Stimulated activated CD8-positive, alpha-beta memory T cell treated with anti-CD3 and anti-CD28 coated beads, Interleukin-2, amount 100 ng/mL, for 48 hours (primary cell): ENCODE measurements at places on chromosomes 4 and X.

- DNase-seq: no peak
These were observed 54.1 kb upstream of the IBSP start for GRCh38 chr4:87745064-87745807.

DNA sequence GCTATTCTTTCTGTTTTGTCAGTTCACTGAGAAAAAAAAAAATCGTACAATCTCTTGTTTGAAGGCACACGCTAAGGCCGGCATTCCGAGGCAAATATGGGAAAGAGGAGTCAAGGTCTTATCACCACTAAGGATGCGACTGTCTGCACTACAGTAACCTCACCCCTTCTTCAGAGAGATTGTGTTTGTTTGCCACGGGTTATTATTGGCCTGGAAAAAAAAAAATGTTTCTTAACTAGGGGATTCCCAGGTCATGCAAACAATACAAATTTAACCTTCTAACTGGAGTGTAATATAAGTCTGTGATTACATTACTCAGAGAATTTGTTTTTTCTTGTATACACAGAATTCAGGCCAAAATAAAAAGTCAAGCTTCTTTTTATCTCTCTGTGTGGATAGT is 168.3 kb downstream of the TMA16 start:
- no peak for DNase-seq

GRCh38 chr4:86019906-86020305 is 339.9 kb downstream of the MAPK10 start:
- no peak for DNase-seq

GRCh38 chr4:122508083-122508482 is 51.6 kb upstream of the IL2 start:
- DNase-seq: no peak

- DNase-seq: no peak
These were observed 255.4 kb downstream of the SPANXN1 start for GRCh38 chrX:145502670-145503069.

DNA sequence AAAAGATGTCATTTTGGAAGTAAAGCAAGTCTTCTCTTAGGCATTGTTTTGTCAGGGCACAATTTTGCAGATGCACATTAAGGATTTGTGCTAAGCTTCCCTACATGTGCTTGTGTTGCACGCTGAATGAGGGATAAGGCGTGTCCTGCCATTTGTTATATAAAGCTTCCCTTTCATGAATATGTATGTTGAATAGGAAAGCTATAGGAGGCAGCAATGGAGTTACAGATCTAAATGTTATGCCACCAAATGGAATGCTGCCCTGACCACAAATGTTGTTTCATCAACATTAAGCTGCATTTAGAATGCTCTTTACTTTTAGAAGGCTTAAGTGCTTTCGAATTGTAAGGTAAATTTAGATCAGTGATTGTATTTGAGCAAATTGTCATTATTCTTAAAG is 20.9 kb downstream of the SGMS2 start:
- DNase-seq: no peak

DNA sequence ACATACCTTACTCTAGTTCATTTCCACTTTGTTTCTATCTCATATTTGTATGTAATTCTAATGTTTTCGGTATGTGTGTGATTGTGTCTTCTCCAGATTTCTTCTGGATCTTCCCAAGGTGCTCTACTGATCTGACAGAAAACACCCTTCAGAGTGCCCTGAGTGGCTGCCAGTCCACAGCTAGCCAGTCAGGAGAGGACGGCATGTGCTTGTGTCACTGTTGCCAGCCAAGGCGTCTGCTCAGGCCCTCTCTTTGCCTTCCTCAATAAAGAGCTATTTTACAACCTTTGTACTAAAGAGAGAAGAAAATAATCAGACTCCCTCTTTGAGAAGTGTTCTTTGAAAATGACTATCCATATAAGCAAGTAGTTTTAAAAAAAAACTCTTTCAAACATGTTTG is 29.0 kb downstream of the CD99L2 start:
- no peak for DNase-seq

- DNase-seq: no peak
These were observed 3.9 kb downstream of the RIPPLY1 start for GRCh38 chrX:106899276-106899675.

GRCh38 chrX:22399437-22400192 is 126.9 kb downstream of the CBLL2 start:
- DNase-seq: no peak

DNA sequence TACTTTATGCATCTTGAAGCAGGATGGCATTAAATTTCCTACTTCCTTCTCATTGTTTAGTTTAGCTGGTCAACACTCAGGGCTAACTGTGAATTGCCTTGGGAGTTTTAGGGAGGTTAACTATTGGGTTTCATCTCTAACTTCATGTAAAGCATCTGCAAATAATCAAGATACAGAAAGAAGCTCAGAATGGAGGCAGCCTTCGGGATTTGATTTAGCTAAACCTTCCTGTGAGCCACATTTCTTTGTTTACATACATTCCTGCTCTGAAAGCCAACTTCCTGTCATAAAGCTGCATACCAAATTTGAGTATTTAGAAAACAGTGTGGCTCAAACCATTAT is 131.7 kb upstream of the PCDH18 start:
- DNase-seq: no peak

GRCh38 chr4:3302173-3302785 is 9.5 kb downstream of the RGS12 start:
- DNase-seq: peak; percentile 74

GRCh38 chr4:174538123-174538875 is 16.0 kb upstream of the HPGD start:
- DNase-seq: no peak

DNA sequence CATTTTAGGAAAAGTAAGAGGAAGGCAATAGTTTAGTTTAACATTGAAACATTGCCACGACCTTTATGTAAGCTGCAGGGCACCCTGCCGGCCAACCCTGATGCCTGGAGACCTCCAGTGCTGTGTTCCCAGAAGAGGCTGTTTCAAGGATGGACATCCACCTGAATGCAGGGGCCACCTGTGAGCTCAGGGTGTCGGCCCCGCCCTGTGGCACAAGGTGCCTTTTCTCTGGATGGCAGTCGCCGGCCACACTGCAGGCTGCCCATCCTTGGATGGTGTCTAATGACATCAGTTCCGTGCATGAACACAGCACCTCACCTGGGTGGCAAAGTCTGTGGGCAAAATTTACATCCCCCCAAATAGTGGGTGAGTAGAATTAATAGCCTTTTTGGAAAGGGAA is 180.0 kb downstream of the AFAP1 start:
- no peak for DNase-seq

DNA sequence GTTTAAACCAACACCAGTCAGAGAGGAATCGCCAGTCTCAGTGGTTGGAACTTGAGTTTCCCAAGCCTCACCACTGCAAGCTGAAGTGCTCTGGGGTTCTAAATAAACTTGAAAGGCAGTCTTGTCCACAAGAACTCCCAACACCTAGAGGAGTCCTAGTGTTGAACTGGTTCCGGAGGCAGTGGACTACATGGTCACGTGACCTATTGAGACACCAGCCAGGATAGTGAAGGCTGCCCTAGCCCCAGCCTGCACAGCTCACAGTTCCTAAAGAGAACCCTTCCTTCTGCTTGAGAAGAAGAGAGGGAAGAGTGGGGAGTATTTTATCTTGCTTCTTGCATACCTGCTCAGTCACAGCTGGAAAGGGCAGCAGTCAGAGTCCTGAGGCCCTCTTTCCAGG is 1012.7 kb upstream of the ADGRL3 start:
- no peak for DNase-seq

DNA sequence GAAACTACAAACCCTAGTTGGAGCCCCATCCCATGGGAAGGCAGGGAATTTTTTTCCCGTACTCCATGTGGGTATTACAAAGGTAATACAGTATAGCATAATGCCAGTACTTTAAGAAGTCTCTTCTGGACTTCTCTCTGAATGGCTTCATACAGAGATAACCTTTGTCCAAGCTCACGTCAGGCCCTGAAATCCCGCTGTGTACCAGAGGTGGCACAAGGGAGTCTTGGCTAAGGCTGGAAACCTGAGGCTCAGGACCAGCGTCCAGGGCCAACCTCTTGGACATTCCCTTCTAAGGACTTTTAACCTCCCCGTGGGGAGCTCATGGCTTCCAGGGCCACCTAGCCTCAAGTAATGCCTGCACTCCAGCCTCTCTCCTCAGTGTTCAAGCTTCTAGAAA is 338.9 kb upstream of the FAM241A start:
- DNase-seq: no peak

GRCh38 chrX:123731258-123731986 is 1.4 kb downstream of the THOC2 start:
- DNase-seq: no peak

DNA sequence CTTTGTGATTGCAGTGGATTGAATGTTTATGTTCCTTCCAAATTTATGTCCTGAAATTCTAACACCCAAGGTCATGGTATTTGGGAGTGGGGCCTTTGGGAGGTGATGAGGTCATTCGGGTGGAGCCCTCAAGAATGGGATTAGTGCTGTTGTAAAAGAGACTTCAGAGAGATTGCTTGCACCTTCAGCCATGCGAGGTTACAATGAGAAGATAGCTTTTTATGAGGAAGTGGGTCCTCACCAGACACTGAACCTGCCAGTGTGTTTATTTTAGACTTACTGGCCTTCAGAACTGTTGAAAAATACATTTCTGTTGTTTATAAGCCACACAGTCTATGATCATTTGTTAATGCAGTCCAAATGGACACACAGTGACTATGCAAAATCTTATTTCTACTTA is 161.0 kb upstream of the GPRIN3 start:
- no peak for DNase-seq

- no peak for DNase-seq
These were observed 2.6 kb downstream of the FAAH2 start for GRCh38 chrX:57289089-57289488.

- no peak for DNase-seq
These were observed 116.3 kb upstream of the SFRP2 start for GRCh38 chr4:153905231-153905630.

DNA sequence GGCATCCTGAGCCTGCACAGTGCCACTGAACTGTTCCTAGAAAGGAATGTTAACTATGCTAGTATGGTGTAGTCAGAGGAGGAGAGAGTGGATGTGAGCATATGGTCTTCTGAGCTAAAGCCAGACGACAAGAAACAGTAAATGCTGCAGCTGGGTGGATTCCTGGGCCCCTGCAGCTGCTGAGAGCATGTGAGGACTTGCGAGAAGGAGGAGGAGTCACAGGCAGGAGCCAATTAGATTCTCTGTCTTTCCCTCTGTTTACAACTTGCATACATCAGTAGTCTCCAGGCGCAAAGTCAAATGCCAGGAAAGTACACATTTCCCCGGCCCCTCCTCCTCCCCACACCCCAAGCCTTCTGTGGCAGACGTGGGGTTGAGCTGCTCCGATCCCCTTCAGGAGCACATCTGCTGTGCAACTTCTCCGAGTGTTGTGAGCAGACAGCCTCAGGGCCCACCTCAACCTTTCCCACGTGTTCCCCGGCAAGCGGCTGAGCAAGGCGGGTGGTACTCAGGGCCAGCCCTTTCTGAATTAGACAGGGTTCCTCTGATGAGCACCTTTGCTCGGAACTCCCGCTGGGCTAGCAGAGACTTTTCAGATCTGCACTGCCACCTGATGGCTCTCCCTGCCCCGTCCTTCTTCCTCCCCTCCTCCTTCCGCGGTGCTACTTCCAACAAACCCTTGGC is 108.7 kb upstream of the ATP6AP2 start:
- DNase-seq: no peak

GRCh38 chrX:21638311-21638710 is 19.8 kb downstream of the KLHL34 start:
- DNase-seq: no peak

DNA sequence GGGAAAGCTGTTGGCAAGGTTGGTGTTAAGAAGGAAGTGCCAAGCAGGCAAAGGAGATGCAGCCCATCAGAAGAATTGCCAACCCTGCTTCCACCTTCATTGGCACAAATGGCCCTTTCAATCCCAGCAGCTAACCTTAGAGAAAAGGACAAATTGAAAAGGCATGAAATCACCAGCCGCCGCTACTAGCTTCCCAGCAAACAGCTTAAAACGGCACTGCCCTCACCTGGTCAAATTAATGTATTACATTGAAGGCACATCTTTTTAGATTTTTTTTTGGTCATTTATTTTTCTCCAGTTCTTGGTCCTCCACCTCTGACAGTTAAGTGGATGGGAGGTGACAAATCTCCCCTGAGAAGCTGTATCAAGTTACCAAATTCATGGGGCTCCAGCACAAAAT is 51.0 kb upstream of the NHSL2 start:
- DNase-seq: no peak

DNA sequence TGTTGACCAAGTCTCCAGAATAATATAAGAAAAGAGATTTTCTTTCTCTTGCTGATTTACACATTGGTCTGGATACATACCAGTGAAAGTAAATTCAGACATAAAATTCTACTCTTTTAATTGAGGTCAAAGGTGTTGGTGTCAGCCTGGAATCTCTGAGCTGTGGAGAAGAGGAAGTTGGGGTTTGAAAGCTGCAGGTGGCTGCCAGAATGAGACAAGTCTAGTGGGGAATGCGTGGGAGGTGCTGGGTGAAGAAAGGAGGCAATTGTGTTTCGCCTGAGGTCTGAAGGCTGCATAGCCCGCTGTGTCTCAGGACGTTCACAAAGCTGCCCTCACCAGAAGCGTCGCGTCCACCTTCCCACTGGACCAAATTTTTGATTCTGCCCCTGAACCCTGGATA is 31.2 kb downstream of the PHEX start:
- DNase-seq: no peak

DNA sequence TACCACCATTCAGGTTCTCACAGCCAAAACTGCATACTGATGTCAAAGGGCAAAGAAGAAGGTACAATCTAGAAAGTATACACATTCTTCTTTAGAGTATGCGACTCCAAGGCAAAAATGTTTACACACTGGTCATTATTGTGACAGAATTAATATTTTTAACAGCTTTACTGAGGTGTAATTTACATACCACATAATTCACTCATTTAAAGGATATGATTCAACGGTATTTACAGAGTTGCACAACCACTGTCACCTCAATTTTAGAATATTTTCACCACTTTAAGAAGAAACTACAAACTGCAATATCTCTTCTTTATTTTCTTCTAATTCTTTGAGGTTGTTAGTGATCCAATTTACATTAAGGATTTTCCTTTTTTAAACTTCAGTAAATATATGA is 325.4 kb upstream of the SMIM31 start:
- DNase-seq: no peak

GRCh38 chrX:41338436-41338835 is 4.5 kb downstream of the DDX3X start:
- DNase-seq: no peak

GRCh38 chr4:126647756-126648397 is 984.9 kb upstream of the INTU start:
- DNase-seq: no peak

DNA sequence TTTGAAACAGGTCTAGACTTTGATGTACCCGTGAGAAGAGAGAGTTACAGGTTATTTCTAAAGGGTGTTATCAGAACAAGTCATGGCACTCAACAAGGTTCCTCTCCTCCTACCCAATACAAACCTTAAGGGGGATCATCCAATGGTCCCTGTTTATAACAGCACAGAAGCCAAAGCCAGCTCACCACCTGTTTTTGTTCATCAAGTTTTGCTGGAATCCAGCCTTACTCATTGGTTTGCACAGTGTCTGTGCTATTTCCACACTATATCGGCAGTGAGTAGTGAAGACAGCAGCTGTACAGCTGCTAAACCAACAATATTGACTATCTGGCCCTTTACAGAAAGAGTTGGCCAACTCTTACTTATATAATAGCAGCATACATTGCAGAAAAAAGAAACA is 262.1 kb upstream of the STS start:
- no peak for DNase-seq
